ENCODE measurements at places on chromosomes 4 and X. TPM values are rescaled to one million over a fixed set of nuclear protein-coding genes. Genes with fewer than 3 reads are reported as not detected.

GRCh38 chr4:144739511-144740033 lies 93.6 kb downstream of the HHIP start:
- DNase-seq, result no peak

DNA sequence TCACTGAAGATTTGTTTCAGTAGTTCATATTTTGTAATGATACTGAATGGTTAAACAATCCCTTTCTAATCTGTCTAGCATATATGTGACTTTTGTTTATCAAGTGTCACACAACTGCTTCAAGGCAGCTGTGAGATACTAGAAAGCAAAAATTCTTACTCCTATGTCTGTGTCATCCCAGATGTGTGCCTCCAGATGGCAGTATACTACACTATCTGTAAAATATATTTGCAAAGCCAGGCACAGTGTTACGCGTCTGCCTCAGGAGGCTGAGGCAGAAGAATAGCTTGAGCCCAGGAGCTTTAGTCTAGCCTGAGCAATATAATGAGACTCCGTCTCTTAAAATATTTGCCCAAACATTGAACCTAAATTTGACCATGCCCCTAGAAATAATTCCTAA lies 4.0 kb downstream of the NUDT10 start:
- peak; percentile 9 for DNase-seq

- DNase-seq, result no peak
These were observed 468.5 kb downstream of the IQCM start for GRCh38 chr4:149347139-149347538.

- no peak for DNase-seq
These were observed 59.2 kb upstream of the GPR34 start for GRCh38 chrX:41629539-41629938.

DNA sequence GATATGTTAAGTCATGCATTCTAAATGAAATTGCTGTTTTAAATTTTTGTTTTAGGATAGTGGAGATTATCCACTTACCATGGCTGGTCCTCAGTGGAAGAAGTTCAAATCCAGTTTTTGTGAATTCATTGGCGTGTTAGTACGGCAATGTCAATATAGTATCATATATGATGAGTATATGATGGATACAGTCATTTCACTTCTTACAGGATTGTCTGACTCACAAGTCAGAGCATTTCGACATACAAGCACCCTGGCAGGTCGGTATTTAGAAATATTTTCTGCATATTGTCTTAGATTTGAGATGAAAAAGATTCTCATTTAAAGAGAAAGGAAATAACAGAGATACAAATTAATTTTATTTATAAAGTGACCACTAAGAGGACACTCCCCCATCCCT lies 83.6 kb downstream of the STAG2 start:
- DNase-seq, result no peak

GRCh38 chr4:166924424-166924823 lies 309.9 kb downstream of the SPOCK3 start:
- DNase-seq, result no peak

The RAI2 gene
- 9.7 TPM for polyA plus RNA-seq

The MAGEB2 gene
- polyA plus RNA-seq, result not detected

The ADAMTS3 gene
- polyA plus RNA-seq, result 1.6 TPM

The PDLIM3 gene
- polyA plus RNA-seq, result 410 TPM
